CD8-positive, alpha-beta T cell (primary cell): ENCODE measurements at places on chromosomes 1 and 21.

DNA sequence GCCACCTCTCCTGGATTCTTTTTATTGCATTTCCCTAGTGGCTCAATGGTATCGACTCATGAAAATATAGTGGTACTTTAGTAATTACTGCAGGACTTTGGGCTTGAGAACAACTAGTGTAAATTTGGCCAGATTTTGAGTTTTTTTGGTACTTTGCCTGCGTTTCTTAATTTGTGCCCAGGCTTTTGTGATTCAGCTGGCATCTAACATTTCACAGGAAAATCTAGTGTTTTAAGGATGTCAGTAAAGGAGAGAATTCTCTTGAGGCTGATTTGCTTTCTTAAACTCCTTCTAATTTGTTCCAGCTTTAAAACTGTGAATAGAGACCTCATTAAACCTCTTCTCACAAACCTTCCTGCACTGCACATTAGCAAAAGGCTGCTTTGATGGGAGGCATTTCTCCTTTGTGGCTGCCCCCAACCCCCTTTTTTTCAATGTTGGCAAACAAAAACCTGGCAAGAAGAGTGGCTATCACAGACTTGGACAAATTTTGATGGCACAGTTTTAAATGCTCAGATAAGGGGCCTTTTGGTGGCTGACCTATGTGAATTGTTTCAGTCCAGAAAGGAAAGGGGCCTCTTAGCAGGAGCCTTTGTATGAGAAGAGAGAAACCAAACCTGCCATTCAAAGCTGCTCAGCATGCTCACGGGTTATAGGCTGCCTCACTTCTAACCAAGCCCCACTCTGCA lies 113.4 kb upstream of the RAVER2 start:
- no peak for DNase-seq

DNA sequence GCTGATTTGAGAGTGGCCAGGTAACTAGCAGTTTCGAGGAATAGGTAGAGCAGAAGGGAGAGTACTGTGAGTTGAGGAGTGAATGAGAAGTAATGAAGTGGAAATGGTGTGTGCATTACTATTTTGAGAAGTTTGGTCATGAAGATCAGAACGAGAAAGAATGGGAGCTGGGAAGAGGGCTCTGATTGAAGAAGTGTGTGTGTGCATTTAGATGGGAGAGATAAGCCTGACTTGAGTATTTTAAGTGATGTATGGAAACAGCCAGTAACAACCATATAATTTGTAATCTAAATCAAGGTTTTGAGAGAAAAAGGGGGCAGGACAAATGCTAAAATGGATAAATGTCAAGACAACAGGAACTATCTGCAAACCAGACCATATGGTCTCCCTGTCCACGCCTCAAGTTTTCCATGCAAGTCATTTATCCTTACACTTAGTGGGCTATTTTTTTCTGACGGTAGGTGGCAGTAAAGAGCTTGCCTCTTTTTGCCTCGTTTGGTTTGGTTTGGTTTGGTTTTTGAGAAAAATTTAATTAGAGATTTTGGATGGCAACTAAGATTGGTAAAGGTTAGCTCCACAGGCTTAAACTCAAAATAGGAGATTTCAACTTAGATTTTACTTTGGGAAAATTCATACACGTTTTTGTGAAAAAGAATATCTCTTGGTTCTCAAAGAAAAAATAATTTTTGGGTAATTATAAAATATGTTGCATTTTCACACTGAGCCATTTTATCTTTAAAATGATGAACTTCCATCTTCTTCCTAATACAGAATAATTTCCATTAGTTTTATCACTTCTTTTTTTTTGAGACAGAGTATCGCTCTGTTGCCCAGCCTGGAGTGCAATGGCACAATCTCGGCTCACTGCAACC lies 9.5 kb upstream of the B3GALNT2 start:
- DNase-seq: peak; percentile 77

DNA sequence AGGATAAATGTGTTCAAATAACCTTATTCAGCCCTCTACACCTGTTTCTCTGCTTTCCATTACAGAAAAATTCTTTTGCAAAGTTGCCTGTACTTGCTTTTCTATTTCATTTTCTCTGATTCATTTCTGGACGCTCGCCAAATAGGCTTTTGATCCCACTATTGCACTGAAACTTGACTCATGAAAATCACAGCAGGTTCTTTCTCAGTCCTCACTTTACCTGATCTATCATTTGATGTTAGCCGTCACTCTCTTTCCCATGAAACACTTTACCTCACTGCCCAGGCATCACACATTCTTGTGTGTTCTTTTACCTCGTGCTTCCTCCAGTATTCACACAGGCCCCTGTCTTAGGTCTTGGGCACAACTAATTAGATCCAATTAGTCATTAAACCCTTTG lies 26.2 kb downstream of the HSPA13 start:
- DNase-seq: no peak

DNA sequence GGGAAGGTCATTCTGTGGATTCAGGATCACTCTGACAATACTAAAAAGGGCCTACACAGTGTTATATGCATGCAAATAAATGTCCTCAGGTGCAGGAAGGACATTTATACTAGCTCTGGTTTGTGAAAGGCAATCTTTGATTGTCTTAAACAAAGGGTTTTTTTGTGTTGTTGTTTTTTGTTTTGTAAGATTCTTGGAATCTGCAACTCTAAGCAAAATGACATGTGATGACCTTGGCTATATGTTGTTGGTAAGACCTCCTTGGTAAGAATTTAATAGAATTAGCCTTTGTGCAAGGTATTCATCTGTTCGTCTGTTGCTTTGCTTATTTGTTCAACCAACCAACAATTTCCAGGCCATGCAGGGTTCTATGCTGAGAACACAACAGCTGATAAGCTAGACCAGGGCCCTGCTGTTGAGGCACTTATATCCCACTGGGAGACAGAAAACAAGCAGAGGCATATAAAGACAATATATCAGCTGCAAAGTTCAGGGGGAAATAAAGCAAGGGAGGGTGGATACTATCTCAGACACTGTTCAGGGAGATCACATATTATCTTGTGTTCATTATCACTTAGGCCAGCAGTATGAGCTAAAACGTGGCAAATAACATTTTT lies 60.3 kb downstream of the FH start:
- DNase-seq: no peak

DNA sequence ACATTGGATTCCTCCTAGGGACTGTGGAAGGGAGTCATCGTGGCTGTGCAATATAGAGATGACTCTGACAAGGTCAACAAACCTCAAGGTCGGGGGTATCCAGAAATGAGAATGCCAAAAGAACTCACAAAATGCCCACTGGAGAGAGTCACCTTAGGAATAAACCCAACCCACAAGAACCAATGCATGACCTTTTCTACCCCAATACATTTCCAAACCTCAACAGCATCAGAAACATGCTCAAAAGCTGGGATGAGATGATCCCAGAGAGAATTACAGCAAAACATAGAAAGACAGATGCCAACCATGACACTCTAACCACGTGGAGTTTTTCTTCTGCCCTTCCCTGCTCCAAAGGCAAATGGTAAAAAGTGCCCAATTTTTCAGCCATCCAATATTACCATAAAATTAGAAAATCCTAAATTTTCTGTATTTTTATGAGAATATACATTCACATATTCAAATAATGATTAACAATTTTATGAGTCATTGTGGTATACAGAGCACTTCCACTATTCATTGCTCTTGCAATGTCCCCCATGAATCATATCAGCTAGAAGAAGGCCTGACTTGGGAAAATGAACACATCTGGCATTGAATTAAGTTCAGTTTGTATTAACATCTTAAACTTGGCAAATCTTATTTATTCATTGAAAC lies 88.2 kb upstream of the PALMD start:
- no peak for DNase-seq

- DNase-seq: no peak
These were observed 4.1 kb upstream of the ITGB2 start for GRCh38 chr21:44924606-44925377.

DNA sequence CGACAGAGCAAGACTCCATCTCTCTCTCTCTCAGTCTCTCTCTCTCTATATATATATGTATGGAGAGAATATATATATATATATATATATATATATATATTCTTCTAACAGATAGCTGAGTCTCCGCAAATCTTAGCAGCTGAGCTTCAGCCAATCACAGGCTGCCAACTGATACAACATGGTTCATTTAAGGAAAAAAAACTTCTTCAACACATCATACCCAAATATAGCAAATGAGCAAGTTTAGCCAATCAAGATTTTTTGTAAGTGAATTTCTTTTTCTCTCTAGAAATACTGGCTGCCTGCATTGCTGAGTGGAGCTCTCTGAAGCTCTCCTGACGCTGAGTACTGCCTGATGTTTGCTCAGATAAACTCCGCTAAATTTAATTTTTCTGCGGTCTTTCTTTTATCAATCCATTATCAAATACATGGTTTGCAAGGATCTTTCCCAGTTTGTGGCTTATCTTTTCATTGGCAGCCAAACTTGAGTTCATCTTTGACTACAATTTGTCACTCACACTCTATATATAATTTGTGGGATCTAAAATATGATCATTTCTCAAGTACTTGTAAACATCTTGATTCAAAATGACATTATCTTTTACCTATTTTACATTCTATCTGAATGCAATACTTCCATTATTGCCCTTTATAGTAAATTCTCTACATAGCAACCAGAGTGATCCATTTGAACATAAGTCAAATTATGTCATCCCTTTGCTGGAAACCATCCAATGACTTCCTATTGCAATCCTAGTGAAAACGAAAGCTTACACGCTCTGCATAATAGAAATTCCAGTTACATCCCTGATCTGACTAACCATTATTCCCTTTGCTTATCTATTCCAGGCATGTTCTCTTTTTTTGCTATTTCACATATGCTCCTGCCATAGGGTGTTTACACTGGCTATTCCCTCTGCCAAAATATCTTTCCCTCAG lies 2131.7 kb downstream of the MRPL39 start:
- no peak for DNase-seq

- DNase-seq: no peak
These were observed 46.4 kb downstream of the NUAK2 start for GRCh38 chr1:205275133-205275532.

GRCh38 chr1:15056515-15057285 lies 96.8 kb upstream of the TMEM51 start:
- DNase-seq: no peak

DNA sequence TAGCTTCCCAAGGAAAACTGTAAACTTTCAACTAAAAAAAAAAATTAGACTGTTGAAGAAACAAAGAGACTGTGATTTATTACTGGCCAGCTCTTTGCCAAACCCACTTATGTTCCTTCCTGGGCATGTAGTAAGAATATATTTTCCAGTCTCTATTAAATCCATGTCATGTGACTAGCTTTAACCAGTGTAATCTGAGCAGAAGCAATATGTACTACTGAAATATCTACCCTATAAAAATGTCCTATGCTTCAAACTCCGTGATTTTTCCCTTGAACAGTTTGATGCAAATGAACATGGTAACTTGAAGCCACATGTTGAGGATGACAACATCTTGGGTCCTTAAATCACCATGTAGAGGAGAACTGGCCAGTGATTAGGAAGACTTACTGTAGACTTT lies 144.5 kb downstream of the NTMT2 start:
- no peak for DNase-seq

DNA sequence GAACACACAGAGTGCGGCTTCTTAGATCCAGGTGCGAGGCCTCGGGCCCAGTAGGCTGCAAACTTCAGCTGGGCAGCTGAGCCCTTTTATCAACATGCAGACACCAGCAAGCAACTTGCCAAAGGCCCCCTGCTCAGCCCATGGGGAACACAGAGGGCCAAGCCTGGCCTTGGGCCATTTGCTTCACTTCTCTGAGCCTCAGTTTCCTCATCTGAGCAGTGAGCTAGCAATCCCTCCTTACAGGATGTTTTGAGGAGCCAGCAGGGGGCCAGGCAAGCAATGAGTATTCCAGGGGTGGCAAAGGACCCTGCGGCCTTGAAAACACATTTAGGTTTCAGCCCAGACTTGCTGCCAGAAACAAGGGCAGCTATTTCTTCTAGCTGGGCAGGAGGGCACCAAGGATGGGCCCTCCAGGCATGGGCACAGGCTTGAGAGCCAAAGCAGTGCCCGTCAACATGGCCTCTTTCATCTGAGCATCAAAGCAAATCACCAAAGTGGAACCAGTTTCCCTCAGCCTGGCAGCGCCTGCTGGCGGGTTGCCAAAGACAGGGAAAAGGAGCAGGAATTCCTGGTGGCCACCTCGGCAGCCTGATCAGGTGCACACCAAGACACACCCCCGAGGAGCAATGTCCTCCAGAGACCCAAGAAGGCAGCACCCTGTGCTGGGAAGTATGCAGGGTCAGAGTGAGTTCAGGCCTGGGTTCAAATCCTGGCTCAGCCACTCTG lies 1.4 kb downstream of the MATN1 start:
- DNase-seq: no peak

GRCh38 chr1:102047724-102048123 lies 51.0 kb upstream of the OLFM3 start:
- no peak for DNase-seq

- DNase-seq: no peak
These were observed 3.4 kb downstream of the HES2 start for GRCh38 chr1:6416295-6416656.

DNA sequence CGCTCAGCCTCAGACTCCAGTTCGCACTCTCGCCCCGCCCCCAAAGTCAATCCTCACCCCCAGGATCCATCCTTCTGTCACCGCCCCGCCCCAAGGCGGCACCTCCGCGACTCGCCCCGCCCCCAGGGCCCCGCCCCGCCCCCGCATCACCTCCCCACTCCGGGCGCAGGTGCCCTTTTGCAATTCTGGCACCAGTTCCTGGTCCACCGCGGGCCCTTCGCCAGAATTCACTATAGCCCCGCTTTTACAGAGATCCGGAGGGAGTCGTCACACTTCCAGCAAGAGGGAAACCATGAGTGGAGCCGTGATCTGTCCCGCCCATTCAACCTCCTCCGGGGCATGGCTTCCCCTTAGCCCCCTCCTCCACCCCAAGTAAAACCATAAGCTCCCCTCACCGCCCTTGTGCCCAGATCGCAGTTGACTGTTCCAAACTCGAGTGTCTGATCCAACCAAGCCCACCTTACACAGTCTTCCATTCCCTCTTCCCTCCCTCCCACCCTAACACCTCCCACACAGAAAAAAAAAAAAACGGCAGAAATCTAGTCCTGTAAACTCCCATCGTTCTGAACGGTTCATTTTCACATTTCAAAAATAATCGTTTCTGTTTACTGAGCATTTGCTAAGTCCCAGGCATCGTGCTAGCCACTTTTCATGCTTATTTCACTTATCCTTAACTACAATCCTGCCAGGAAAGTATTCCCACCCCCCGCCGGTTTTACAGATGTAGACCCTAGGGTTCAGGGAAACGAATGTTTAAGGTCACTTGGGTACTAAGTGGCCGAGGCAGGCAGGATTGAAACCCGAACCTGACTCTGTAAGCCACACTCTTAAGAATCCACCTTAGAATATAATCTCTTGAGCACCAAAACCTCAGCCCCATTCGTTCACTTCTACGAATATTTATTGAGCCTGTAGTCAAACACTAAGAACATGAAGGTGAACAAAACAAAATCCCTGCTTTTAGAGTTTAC lies 1.3 kb upstream of the DNAJC16 start:
- no peak for DNase-seq

- no peak for DNase-seq
These were observed 5.9 kb downstream of the LMO4 start for GRCh38 chr1:87334351-87335174.
